ENCODE measurements at places on chromosomes 12 and 14.

DNA sequence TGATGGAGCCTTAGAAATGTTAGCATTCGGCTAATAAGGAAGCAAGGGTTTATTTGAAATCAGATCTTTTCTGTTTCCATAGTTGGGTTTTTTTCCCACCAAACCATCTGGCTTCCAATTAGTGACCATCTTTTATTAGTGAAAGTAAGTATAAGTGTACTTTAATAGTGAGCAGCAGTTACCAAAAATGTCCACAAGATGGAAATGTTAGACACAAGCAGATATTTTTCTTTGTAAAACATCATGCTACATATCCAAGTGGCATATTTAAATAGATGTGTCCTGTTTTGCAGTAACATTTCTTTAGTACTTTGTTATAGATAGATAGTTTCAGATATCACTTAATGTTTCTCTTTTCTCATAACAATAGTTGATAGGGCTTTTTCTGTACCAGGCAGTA is 28.8 kb downstream of the YEATS4 start:
- DNase-seq = no peak

- DNase-seq = no peak
These were observed 348.5 kb upstream of the RGS6 start for GRCh38 chr14:71583705-71584104.

DNA sequence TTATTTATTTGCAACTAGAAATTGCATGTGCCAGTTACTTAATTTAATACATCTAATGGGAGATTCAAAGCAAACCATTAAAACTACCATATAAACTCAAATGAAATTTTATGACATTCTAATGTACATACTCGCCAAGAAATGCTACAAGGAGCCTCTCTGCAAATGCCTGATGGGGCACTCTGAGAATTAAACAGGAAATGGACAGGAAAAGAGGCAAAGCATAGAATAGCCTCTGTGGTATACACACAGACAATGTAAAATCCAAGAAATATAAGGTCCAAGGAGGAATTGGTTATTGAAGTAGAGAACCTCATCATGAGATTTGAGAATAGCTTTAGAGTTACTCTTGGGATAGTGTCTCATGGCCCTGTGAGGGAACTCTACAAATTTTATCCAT is 41.2 kb downstream of the RAB21 start:
- DNase-seq = no peak

- DNase-seq = no peak
These were observed 67.3 kb downstream of the DACT1 start for GRCh38 chr14:58705066-58705465.

DNA sequence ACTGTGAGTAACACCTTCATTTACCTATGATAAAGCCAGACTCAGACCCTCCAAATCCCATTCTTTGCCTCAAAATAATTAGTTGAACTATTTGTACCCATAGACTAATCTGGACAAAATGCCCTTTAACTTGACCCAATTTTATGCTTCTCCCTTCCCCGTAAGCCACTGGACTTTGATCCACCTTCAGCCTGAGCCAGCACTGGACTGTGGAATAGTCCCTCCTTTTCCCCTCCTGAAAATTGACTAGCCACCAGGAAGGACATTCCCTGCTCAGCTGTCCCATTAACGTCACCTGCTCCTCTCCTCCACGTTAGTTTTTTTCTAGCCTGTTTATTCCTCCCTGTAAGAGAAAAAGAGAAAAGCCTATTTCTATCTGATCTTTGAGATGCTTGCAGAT is 10.3 kb downstream of the MED21 start:
- DNase-seq = no peak

DNA sequence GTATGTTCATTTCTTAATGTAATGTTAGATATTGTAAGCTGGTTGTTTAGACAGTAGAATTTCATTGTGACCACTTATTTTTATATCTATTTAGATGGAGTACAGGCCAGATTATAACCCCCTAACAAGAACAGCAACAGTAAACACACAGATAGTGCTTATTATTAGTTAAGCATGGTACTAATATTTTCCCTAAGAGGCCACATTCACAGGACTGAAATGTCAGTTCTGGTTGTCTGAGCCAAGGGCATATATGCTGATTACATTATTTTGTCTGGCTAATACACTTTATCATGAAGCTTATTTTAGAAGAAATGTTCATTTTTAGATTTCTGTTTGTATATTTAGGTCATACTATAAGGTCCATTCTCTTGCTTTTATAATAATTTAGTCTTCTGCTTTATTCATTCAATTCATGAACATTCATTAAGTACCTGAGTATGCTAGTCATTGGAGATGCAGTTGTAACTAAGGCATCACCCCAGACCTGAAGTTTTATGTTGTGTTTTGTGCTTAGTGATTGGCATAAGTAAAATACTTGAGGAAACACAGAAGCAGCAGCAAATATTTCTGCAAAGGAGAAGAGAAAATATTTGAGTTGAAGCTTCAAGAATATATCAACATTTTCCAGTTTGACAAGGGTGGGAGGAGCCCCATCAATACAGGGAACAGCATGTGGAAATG is 413.7 kb downstream of the RAD51B start:
- no peak for DNase-seq

DNA sequence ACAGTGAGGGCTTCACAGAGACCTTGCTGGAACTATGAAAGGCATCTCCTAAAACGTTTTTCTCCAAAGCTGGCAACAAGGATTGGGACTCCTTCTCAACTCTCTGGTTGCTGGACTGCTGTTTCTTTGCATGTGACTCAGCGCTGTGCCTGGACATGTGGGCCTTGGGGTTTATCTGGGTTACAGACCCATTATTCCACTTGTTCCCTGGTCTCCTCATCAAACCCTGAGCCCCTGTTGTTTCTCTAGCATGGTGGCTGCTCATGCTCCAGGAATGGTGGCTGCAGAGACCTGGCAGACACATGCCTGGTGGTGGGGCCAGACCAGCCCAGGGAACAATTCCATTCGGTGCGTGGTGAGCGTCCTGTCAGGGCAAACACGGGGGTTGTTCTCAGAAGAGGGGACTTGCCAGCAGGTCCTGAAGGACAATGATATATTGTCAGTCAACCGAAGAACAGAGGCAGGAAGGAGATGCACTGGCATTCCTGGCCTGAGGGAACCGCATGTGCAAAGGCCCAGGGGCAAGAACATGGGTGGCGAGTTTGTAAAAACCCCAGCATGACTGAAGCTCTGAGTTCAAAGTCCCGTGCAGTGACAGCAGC is 320.1 kb upstream of the RTL1 start:
- DNase-seq = no peak

DNA sequence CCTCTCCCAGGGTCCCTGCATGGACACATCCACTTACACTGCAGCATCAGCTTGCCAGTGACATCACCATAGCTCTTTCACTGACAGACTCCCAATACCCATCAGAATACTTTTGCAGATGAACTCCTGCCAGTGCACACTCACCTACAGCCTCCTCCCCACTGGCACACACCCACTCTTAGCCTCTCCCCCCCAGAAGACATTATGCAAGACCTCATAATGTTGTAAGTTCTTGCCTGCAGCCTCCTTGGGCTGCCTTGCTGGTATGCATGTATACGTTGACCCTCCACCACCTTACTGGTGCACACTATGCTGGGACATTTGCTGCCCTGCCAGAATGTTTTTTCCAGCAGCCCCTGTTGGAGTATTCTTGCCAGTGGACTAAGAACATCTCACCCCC is 324.2 kb downstream of the AEBP2 start:
- no peak for DNase-seq

- no peak for DNase-seq
These were observed 12.5 kb upstream of the IRF2BPL start for GRCh38 chr14:77040741-77041653.

GRCh38 chr12:121086781-121087295 is 45.8 kb upstream of the P2RX7 start:
- DNase-seq = no peak

- DNase-seq = no peak
These were observed 42.6 kb upstream of the TBX5 start for GRCh38 chr12:114448618-114448933.
